ENCODE measurements at places on chromosomes 2 and 18.
A peak's percentile ranks its signal among the peaks of the same experiment; 100 is the strongest.

GRCh38 chr2:151922845-151923666 is 94.8 kb upstream of the ARL5A start:
- no peak for DNase-seq

DNA sequence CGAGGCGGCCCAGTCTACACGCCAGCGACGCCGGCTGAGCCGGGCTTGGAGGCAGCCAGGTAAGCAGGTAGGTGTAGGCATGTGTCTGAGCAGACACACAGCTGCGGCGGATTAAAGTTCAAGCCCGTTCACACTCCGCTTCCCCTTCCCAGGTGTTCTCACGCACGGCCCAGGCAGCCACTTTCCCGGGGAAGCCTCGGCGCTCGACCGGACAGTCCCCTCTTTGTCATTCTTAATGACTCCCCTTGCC is 367 bp downstream of the TGFA start:
- DNase-seq: peak; percentile 2

DNA sequence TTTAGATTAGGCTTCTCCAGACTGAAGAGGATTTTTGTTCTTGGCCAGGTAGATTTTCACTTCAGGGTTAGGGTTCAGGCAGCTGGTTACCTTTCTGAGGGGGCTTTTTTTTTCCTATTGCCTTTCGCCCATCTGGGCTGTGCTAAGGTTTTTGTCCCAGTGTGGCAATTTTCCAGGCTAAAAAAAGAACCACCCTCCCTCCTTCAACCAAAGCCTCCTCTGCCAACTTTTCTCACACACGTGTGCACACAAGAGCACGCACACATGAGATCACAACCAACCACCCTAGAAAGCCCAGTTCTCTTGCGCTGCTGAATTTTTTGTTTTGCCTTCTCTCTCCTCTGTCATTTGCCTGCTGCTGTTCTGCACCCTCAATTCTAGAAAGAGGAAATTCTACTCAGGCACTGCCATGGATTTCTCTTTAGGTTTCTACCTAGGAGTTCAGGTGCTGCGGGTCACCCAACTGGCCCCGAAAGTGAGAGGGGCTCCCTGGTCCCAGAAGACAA is 8.5 kb upstream of the CXCR4 start:
- DNase-seq: no peak

- DNase-seq: no peak
Measured at GRCh38 chr2:215712871-215713790, 277.3 kb upstream of the FN1 start.

DNA sequence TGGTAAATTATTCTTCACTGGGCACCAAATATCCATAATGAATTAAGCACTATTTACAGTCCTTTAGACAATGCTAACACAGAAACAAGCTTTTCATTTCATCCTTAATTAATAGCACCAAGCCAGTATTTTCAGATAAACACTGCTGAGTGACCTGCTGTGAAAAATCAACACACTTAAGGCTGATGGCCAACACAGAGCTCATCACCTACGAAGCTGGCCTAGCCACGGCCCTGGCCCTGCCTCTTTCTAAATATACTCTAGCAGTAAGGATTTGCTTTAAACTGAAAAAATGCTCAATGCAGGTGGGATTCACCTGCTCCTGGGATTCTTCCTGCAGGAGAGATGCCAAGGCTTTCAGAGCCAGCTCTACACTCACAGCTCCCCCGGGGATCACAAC is 18.4 kb downstream of the CYB5A start:
- DNase-seq: no peak

GRCh38 chr2:210540471-210540870 is 15.9 kb upstream of the CPS1 start:
- no peak for DNase-seq

GRCh38 chr2:64203131-64203857 is 59.1 kb upstream of the PELI1 start:
- DNase-seq: no peak

DNA sequence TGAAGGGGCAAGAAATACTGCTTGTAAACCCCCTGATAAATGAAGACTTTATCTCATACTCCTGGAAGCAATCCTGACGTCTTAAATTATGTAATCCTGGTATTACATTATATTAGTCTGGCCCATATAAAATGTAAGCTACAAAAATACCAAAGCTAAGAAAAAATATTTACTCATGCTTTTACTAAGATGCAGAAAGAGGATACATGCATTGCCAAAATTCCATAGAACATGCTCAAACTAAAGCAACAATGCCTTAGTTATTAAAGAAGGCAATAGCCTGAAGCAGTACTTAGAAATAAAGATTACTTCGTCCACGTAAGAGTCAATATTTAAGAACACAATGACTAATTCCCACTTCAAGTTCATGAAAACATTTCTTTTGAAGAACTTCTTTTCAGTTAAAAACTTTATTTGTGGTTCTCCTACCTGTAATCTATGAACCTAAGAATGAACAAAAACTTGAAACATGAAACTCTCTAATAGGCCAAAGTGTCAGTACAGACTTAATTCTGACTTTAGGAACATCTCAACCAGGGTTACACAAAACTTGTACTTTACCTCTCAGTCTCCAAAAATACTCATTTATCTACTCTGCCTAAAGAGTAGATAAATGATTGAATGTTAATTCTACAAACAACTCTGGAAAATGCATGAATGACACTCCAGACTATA is 117.3 kb downstream of the THADA start:
- DNase-seq: no peak

GRCh38 chr2:216335252-216335651 is 37.0 kb downstream of the MARCHF4 start:
- DNase-seq: no peak

- no peak for DNase-seq
Measured at GRCh38 chr2:221874444-221874843, 302.3 kb upstream of the EPHA4 start.

GRCh38 chr2:13666582-13667414 is 950.1 kb downstream of the TRIB2 start:
- DNase-seq: no peak

- DNase-seq: no peak
Measured at GRCh38 chr2:152611458-152612231, 105.6 kb downstream of the PRPF40A start.

- DNase-seq: no peak
Measured at GRCh38 chr2:85707304-85707703, 13.1 kb downstream of the GNLY start.

- DNase-seq: no peak
Measured at GRCh38 chr2:20149703-20150030, 75.3 kb downstream of the SDC1 start.

DNA sequence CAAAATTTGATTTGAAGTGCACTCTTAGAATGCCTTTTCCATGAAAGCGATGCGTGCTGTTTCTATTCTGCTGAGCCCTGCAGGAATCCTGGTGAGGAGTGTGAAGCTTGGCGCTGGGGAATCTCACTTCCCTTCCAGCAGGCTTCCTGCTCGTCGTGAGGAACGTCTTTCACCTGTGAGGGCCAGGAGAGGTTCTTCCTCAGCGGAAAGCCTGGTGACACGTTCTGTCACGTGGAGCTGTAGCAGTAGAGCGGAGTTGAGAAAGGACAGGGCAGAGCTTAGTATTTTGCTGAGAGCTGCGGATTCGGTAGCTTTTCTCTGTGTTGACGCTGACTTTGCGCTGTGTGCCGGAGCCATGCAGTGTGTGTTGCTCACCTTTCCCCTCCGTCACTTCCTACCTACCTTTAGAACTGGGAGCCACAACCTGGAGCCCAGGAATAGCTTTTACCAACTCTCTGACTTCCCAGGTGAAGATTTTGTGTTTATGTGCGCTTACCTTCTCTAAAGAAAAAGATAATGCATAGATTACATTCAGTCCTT is 294.8 kb downstream of the PTGR3 start:
- no peak for DNase-seq

DNA sequence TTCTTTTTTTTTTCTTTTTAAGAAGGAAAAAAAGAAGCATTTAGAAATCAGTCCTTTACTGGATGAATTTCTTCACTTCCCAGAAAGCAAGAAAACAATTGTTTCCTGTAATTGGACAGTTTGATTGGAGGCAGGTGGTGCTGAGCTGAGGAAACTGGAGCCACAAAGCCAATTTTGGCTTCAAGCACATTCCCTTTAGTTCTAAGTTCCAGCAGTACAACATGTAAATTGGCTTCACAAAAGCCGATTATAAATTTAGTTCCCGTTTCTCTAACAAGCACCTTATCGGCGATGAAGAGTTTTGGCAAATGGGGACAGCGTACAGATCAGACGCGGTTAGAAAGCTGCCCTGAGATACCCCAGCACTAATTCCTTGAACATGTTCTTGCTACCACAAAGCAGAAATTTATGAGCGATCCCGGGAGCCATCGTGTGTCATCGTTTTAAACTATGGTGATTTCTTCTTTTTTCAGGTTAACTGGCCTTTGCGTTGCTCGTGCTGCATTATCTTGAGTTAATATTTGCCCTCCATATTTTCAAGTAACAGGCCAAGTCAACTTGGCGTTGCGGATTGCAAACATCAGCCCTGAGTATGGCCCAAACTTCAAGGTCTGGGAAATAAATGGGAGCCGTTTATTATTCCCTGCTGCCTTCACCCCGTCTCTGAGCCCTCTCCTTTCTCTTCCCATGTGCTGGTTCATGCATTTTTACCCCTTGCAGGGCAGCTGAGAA is 190.4 kb upstream of the ID2 start:
- no peak for DNase-seq

DNA sequence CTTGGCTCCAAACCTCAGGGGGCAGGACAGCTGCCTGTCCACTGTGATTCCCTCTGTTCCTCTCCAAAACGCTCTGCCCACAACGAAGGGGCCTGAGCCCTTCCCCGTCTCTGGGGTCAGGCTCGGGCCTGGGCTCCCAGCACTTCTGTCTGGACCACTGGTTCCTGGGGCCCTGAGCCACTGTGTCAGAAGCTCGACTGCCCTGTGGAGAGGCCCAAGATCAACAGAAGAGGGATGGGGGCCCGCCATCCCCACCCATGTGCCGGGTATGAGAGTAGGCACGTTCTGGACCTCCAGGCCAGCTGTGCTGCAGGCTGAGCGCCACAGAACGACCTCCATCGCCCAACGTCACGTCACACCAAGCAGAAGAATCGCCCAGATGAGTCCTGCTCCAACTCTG is 119.9 kb upstream of the HS6ST1 start:
- DNase-seq: no peak

- DNase-seq: no peak
Measured at GRCh38 chr2:187495324-187495723, 47.3 kb upstream of the CALCRL start.

GRCh38 chr18:55073834-55074233 is 114.6 kb upstream of the CCDC68 start:
- no peak for DNase-seq

DNA sequence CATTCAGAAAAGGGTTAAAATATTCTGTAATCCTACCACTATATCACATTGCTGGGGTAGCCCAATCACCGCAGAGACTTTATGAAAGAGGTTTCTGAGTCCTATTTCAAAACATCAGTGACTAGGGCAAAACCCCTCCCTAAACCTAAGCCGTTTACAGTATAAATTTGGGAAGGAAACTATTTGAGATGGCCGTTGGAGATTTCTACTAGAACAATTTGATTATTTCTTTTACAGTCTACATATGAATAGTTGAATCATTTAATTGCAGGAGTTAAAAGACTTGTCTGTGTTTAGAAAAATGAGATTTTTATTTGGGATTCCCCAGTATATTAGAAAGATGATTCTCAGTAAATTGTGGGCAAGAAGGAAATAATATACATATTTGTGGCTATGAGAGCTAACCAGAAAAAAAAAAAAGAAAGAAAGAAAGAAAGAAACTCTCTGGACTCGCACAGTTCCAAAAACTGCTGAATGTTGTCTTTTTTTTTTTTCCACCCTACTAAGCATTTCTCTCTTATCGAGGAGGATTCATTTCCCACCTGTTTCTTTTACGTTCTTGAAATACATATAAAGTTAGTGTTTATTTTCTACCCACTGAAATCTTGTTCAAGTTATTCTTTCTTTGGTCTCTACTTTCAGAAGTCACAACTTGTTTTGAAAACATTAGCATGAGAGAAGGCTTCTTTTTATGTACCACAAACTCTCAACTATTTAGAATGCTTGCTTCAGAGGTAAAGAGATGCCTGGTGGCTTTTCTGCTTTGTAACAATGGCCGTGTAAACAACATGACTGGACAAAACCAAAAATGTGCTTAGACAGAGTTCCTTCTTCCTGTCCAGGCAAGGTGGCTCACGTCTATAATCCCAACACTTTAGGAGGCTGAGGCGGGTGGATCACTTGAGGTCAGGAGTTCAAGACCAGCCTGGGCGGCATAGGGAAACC is 65.9 kb downstream of the BCL2 start:
- no peak for DNase-seq

GRCh38 chr2:20542746-20543468 is 96.0 kb downstream of the RHOB start:
- DNase-seq: no peak

GRCh38 chr2:218202266-218202665 is 14.7 kb upstream of the ARPC2 start:
- no peak for DNase-seq

- no peak for DNase-seq
Measured at GRCh38 chr2:161710131-161710915, 86.1 kb downstream of the SLC4A10 start.

- DNase-seq: no peak
Measured at GRCh38 chr18:25244170-25244569, 107.8 kb downstream of the ZNF521 start.

DNA sequence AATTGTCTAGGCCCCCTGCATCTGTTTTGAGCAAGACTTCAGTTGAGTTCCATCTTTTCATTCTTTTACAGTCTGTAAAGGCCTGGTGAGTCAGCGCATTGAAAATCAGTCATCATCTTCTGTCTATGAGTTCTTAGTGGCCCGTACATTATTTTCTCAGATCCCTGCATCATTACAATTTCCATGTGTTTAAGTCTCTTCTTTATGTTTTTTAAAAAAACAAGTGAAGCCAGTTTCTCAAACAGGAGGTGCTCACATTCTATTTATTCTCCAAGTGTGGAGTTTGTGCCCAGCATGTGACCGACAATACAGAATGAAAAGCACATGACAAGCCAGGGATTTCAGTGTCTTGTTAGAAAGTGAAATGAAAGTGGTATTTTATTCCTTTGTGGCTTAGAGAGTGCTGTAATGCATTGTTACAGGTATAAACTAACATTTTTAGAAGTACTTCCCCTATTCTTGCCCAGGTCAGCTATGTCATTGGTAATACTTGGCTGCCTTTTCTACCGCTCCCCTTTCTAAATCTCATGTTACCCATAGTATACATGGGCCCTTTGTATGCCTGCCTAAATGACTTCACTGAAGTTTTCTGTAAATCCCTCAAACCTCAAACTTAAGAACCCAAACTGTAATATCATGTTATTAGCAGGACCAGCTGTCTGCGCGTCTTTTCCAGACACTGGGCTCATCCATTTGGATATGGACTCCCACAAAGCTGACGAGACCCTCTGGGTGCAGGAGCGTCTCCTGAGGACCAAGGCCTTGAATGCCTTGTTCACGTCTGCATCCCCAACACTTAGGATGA is 67.6 kb downstream of the FEZ2 start:
- DNase-seq: no peak

Data from stimulated activated CD8-positive, alpha-beta memory T cell treated with anti-CD3 and anti-CD28 coated beads, Interleukin-15, amount 100 ng/mL, for 24 hours (primary cell).